ENCODE measurements at places on chromosomes 5 and 9.
A peak's percentile ranks its signal among the peaks of the same experiment; 100 is the strongest.

DNA sequence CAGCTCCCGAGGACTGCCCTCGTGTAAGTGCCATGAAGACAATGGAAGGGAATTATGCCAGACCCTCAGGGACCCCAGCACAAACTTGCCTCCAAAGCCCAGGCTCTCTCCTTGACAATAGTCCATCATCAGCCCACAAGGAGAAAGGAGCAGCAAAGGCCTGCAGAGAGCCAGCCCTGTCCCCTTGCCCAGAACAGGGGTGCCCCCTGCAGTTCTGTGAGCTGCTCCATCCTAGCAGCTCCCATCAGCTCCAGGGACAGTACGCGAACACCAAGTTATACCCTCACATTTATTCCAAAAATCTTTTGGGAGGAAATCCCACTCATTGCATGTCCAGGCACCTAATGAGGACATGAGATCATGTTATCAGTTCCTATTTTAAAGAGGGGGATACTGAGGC, 11.1 kb downstream of the BARX1 start:
- DNase-seq = no peak

GRCh38 chr9:94903961-94904421, 177.5 kb downstream of the AOPEP start:
- DNase-seq = no peak

DNA sequence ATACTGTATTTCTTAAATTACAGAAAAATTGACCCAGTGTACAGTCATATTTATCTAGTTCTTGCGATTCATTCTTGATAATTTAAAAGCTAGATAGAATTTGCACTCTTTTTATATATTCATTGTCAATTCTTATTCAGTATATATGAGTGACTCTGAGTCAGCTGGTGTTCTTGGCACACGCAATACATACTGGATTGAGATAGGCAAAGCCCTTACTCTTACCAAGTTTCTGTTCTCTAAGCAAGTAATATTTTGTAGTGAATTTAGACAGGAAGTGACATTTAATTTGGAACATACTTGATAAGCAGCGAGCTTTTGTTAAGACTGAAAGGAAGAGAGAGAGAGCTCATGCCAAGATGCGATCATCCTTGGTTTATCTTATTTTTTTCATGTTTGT, 57.7 kb downstream of the GPBP1 start:
- no peak for DNase-seq

- no peak for DNase-seq
Observed at GRCh38 chr9:86073839-86074238, 25.5 kb downstream of the GOLM1 start.

GRCh38 chr5:5492087-5492933, 69.8 kb downstream of the ICE1 start:
- DNase-seq = peak; percentile 22

GRCh38 chr9:79924836-79925235, 353.1 kb downstream of the TLE4 start:
- no peak for DNase-seq

GRCh38 chr5:39775086-39775796, 350.5 kb upstream of the DAB2 start:
- peak; percentile 71 for DNase-seq

DNA sequence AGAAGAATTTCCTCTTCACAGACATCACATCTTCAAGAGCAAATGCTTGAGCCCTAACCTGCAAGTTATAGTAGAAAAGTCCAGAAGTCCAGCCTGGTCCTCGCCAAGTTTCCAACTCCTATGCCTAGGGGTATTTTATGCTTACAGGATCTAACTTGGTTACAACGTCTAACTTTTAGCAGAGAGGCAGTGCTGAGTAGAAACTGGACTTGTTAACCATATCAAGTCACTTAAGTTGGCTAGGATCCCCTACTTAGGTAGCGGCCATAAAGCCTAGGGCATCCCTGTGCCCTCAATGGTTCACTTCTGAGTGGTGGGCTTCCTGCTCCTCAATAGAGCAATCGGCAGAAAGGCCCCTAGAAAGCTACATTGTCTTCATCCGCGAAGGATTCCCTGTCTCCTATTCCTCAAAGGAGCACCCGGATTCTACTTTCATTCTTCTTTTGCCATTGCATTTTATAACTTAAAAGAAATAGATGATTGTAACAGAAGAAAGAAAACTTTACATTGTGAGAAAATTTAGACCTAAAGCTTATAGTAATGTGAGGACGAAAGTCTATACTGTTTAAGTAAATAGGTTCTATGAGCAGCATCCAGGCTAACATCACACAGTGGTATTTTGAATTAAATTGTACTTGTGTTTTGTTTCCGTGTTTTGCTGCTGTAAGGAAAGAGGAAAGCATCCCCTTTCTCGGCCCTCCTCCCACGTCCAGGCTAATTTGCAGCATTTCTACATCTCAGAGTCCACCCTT, 1.3 kb upstream of the MTAP start:
- DNase-seq = no peak

- DNase-seq = no peak
Observed at GRCh38 chr5:134567641-134568336, 42.3 kb downstream of the JADE2 start.

DNA sequence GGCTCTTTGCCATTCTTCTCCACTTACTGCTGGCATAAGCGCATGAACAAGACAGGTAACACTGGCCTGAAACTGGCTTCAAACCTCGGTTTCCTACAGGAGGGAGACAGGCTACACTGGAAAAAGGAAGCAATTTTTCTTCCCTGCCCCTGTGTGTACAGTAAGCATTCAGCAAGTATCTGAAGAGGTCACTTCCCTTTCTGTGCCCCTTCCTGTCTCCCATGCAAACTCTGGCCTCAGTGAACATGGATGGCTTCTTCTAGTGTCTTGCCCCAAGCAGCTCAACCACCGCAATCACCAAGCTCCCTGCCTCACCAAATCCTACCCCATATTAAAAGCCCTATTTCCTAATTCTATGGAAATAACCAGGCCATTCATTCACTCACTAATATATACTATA, 42.4 kb downstream of the SERINC5 start:
- no peak for DNase-seq

GRCh38 chr5:124160265-124160664, 586.2 kb downstream of the ZNF608 start:
- no peak for DNase-seq

DNA sequence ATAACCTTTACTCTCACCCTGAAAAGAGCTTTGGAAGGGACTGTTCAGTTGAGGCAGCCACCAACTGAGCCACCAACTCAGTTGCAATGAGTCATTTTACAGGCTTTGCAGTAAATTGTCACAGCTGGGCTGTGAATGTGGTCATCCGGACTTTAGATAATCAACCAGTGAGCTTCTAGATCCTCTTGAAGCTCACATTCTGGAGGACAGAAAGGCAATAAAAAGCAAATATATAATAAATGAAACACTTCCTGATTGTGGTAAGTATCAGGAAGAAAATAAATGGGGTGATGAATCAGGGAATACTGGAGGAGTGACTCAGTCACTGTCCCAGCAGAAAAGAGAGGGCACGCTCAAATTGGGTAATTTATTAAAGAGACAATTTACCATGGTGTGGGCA, 13.2 kb upstream of the C5orf58 start:
- peak; percentile 36 for DNase-seq

DNA sequence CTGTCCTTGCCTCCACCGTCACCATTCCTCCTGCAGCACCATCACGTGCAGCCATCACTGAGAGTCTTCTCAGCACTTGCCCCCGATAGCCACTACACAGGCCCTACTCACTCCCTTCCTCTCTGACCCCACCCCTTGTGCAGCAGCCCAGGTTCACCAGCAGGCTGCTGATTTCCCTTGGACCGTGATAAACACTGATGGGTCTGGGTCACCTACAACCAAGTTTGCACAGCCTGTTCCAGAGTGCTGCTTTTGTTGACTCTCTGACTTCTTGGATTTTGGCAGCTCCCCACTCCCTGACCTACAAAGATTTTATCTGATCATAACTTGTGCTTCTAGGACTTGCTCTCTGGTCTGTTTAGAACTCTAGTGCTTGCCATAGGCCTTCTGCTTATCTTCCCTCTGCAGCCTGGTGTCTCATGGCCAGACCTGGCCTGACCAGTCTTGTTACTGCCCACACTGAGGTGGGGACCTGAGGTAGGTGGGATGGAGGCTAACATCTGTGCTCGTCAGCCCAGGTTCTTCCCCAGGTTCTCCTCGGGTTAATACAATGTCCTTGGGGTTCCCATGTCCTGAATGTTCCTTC, 109.3 kb downstream of the TARS1 start:
- no peak for DNase-seq

- no peak for DNase-seq
Observed at GRCh38 chr9:107177243-107177839, 105.7 kb upstream of the RAD23B start.

- peak; percentile 64 for DNase-seq
Observed at GRCh38 chr9:90325913-90326653, 316.5 kb downstream of the DIRAS2 start.

- DNase-seq = no peak
Observed at GRCh38 chr9:137032858-137033257, 970 bp upstream of the FUT7 start.

DNA sequence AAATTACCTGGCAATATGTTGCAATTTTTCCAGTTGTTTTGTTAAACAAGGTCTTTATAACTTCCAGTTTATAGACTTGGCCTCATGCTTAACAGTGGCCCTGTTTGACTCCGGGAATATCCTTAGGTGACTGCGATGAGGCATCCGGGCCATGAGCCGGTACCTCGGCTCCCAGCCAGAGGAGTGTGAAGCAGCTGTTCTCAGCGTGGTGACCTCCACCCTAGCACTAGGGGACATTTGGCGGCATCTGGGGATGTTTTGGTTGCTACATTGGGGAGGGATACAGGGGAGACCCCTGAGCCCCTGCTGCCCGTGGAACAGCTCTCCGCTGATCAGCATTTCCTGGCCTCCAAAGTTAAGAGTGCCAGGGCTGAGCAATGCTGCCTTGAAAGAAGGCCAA, 533.4 kb downstream of the IRX1 start:
- no peak for DNase-seq

- no peak for DNase-seq
Observed at GRCh38 chr5:173509060-173509459, 107.4 kb downstream of the BOD1 start.

- DNase-seq = no peak
Observed at GRCh38 chr9:109510506-109510905, 12.4 kb upstream of the PTPN3 start.

DNA sequence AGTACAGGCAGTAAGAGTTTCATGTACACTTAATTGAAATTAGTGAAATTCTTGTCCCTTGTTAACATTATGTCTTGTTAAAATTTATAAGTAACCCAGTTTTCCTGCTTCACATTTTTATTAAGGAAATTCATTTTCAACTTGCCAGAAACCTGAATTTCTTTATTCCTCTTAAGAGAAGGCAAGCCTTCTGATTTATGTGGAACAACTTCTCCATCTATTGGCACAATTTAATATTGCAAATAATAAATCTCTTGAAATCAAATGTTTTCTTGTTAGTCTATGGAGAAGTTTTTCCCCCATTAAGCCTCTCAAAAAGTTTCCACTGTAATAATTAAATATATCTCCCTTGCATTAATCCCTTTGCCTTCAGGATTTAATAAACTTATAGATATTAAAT, 33.8 kb upstream of the ACO1 start:
- no peak for DNase-seq

DNA sequence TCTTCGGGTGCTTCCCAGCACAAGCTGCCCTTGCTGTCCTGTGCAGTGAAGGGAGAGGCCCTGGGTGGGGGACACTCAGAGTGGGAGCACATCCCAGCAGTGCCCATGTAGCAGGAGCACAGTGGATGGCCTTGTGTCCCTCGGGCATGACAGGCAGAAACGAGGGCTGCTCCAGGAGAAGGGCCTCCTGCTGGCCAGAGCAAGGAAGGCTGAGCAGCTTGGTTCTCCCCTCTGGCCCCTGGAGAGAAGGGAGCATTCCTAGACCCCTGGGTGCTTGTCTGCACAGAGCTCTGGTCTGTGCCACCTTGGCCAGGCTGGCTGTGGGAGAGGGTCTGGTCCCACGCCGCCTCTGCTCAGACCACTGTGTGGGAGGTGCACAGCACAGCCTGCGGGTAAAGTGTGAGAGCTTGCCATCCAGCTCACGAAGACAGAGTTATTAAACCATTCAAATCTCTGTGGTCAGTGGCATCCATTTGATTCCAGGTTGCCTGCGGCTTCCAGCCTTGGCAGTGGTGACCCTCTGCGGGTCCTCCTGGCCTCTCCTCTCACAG, 18.3 kb downstream of the FBXW5 start:
- no peak for DNase-seq

DNA sequence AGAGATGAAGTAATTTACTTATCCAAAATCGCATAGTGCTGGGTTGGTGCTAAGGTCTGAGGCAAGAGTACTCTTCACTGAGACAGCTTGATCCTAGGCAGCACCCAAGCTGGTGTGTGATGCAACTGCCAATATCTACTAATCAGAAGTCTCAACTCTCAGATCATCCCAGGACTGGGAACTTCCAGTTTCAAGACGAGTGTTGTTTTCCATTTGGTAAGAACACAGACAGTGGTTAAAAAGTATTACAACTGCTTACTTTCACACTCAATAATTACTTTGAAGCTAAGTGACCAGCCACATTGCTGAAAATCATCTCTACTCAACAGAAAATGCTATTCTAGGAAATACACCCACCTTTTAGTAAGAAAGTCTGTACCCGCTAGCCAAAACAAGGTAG, 45.3 kb downstream of the FBXW11 start:
- no peak for DNase-seq

GRCh38 chr5:161001604-161002003, 149.6 kb upstream of the ATP10B start:
- no peak for DNase-seq

DNA sequence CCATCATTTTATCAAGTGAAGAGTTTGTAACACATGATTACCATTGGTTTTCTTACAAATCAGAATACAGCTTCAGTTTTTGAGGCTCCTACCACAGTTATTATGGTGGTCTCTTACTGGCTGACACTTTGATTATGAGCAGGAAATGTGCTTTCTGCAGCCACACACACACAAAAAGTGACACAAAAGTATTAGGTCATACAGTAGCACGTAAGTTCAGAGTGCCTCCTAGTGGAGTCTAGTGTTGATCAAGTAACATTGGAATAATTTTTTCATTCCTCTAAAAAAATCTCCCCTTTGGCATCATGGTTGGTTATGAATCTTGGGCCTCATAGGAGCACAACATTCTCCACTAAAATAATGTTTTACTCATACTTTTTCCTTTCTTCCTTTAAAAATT, 37.6 kb downstream of the PAM start:
- DNase-seq = no peak

- DNase-seq = no peak
Observed at GRCh38 chr9:126399251-126399650, 72.6 kb downstream of the MVB12B start.

GRCh38 chr5:66516550-66516949, 79.6 kb upstream of the MAST4 start:
- DNase-seq = no peak

DNA sequence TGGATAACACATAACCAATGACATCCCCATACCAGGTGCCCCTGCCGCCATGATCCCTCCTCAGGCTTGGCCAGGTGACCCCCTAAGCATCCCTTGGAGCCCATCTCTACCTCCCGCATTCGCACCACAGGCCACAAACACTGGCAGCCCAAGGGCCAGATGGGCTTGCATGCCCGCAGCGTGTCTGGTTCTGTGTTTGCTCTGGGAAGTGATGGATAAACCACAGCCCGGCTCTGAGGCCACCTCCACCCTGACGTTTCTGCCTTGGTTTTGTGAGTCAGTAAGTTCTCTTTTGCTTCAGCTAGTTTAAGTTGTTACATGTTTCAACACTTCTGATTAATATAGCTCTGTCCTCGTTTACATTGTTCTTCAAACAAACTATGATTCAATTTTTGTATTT, 172.4 kb upstream of the PHYKPL start:
- DNase-seq = no peak

- no peak for DNase-seq
Observed at GRCh38 chr5:144547098-144547499, 376.4 kb downstream of the KCTD16 start.

- DNase-seq = peak; percentile 28
Observed at GRCh38 chr9:123954518-123955280, 24.8 kb upstream of the DENND1A start.

All from skeletal muscle cell (primary cell).